Activated CD8-positive, alpha-beta memory T cell treated with anti-CD3 and anti-CD28 coated beads, Interleukin-2, amount 10 ng/mL, durations not matched to agents 7 days and 5 days (primary cell): ENCODE measurements at places on chromosomes 7 and 10.

DNA sequence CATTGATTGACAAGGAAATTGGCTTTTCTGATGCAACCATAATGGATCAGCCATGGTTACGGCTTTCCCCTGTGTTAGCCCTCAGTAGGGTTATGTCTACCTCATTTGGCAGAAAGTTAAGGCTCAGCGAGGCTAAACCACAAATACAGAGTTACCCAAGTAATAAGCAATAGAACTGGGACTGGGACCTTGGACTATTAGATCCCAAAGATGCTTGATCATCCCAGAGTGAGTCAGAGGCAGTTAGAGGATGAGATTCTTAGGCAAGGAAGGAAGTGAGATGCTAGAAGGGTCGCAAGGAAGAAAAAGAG, 401.4 kb downstream of the TNS3 start:
- no peak for DNase-seq

DNA sequence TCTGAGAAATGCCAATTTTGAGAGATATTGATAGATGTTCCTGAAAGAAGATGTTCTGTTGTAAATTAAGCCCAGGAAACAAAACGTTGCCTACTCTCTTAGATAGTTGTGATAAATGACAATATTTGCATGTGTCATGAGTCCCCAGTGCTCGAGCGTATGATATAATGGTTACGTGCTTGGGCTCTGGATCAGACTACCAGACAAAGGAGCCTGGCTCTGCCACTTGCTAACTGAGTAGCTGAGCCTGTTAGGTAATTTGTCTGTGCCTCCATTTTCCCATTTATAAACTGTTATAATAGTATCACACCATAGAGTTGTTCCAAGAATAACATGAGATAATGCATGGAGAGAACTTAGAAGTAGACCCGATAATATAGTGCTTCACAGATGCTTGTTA, 1.8 kb downstream of the A1CF start:
- DNase-seq, result no peak

DNA sequence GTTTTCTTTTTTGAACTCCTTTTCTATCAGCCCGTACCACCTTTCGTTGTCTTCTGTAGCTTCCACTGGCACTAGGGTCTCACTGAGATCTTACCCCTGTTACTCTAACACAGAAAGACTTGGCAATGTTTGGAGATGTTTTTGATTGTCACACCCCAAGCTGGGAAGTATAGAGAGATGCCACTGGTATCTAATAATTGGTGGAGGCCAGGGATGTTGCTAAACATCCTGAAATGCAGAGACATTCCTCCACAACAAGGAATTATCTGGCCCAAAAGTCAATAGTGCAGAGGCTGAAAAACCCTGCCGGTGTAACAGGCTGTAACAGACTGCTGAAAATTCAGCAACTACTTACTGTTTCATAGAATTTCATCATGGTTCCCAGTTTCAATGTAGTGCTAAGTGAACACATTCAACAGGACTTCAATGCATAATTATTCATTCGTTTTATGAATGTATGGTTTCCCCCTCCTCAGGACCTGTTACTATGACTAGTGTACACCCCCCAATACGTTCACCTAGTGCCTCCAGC, 115.9 kb downstream of the TRIM24 start:
- no peak for DNase-seq

DNA sequence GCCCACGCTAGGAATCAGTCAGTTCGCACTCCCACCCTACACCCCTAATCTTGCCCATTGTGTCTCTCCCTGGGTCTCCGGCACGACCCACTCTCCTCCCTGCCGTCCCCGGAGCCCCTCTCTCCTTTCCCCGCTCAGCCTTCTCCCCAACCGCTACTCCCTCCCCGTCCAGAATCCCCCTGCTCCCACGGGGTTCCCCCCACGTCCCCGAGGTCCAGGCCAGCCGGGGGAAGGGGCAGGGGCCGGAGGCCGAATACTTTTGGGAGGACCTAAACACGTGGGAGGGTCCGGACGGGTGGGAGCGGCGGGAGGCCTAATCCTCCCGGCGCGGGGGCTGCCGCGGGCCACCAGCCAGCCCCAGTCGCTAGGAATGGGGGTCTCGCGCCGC, 560 bp downstream of the RARRES2 start:
- no peak for DNase-seq

DNA sequence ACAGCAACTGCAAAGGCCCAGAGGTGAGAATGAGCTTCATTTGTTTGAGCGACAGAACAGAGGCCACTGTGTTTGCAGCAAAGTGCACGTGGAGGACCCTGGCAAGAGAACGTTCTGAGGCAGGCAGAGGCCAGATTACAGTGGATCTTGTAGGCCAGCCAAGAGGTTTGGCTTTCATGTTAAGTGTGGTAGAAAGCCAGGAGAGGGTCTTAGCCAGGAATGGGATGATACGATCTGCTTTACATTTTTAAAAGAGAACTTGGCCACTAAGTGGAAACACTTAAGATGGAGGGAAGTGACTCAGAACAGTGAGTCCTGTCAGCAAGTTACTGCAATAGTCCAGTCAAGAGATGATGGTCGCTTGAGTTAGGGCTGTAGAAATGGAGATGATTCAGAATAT, 4.6 kb downstream of the CCDC136 start:
- no peak for DNase-seq

- DNase-seq, result no peak
Measured at GRCh38 chr10:132889556-132889955, 52.8 kb downstream of the CFAP46 start.

GRCh38 chr10:109427411-109427810, 495.9 kb downstream of the XPNPEP1 start:
- DNase-seq, result no peak

DNA sequence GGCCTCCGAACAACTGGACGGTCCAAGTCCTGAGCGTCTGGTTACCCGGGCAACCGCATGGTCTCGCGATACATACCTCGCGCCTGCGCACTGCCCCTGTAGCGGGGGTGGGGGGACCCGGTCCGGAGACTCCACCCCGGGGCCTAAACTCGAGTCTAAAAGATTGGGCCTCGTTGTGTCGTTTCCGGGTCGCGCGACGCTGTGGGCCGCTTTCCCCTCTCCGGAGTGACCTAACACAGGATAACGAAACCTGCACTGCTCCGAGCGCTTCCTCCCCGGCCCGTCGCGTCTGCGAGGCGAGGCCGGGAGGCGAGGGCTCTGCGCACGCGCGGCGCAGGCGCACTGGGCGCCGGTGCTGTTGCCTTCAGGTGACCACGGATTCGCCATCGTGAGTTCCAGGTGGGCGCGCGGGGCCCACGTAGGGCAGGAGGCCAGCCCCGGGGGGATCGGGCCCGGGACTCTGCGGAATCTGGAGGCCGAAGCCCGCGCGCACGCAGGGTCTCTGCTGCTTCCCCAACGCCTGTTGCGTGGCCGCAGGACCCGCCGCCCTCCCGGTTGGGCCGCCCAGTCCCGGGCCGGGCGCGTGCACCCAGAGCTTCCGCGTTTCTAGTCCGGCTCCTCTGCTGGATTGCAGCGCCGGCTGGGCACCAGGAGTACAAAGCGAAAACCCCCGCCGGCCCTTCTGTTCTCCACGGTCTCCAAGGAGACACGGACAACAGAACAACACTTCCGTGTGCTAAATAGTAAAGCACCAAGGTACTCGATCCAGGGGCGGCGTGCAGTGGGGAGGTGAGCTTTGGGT, at the start of gene RPP38:
Gene RPP38, plus strand, starts transcription at position 345 of the 802 bp plus-strand sequence. CDS start 5,960 bp downstream, outside the sequence.
- DNase-seq, result peak; percentile 97
